ENCODE measurements at places on chromosomes 7 and 10.
A peak's percentile ranks its signal among the peaks of the same experiment; 100 is the strongest.

GRCh38 chr10:111560027-111560426, 483.2 kb downstream of the ADRA2A start:
- no peak for DNase-seq

DNA sequence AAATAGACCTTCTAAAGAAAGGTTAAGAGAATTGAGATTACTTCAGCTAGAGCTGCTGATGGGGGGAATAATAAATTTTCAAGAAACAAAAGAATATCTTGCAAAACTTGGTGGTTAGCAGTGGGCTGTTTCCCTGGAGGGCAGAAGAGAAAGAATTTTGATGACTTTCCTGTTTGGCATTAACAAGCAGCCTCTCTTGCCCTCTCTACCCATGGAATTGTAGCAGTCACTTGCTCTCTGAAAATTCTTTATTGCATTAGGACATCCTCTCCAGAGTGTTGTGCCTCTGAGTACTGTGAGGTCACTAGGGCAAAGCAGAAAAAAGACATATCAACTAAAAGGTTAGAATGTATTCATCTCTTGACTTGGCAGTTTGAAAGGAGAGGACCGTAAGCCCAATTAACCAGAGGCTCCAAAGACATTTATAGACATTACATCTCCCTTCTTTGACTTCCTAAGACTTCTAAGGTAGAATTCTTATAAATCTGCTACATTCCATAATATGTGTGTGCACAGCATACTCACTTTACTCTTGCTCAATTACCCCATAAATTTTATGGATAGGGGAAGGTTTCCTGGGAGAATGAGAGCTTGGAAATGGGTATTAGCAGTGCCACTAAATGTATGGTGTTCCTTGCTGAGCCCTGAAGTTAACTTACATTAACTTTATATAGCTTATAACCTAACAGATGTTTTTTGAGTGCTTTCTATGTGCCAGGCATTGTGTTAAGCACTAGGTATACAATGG, 215.3 kb downstream of the KIF20B start:
- DNase-seq = no peak

DNA sequence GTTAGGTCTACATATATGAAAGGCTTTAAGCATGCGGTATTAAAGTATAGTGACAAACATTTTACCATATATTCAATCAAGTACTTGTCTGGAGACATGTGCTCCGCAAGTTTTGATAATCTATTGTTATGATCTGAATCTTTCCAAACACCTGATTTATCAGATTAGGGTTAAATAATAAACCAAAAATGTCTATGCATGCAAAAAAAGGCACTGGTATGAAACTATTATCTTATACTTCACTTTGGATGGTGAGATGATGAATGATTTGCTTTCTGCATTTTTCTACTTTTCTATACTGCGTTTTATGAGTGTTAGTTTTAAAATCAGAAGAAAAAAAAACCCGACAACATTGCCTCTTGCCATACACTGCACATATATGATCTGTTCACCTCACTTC, 37.8 kb upstream of the FAM133B start:
- no peak for DNase-seq

GRCh38 chr7:26397796-26398426, 106.2 kb downstream of the SNX10 start:
- DNase-seq = peak; percentile 18

- peak; percentile 22 for DNase-seq
Measured at GRCh38 chr7:34361663-34362250, 296.3 kb upstream of the NPSR1 start.

GRCh38 chr10:123642697-123643096, 23.5 kb upstream of the GPR26 start:
- no peak for DNase-seq

- no peak for DNase-seq
Measured at GRCh38 chr10:52437205-52437646, 123.1 kb downstream of the DKK1 start.

DNA sequence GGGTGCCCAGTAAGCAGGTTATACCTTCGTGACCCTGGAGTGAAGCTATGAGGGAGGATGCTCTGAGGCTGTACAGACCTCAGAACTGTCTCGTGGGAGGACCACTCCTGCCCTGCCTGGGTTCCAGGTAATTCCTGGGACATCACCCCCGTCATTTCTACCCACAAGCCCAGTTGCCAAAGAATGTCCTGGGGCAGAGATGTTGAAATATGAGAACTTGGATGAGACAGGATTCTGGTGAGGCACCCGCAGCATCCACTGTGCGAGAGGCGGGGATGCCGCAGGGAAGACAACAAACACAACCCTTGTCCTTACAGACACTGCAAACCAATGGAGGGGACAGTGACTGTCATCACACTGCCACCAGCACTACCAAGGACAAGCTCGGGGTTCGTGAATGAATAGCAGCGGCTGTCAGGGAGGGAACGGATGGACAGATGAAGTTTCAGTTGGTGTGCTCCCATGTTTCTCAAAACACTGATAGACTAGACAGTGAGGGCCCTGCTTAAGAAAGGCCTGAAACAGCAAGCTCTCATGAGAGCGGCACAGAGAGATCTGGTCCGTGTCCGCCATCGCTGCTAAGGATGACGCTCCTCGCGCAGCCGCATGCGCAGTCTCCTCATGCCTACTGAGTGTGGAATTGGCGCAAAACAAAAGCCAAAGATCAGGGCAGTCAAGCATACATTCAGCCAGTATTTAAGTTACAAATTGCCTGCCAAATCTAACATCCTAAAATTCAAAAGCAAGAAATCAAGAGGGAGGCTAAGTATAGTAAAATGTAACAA, 82.0 kb upstream of the RHEB start:
- DNase-seq = no peak

GRCh38 chr10:13270877-13271551, 28.9 kb downstream of the PHYH start:
- peak; percentile 14 for DNase-seq

GRCh38 chr10:47025540-47026300, 114.5 kb downstream of the PTPN20 start:
- no peak for DNase-seq

GRCh38 chr10:79327090-79327457, 20.2 kb upstream of the PPIF start:
- no peak for DNase-seq

- no peak for DNase-seq
Measured at GRCh38 chr7:140684066-140684950, 11.6 kb downstream of the ADCK2 start.

DNA sequence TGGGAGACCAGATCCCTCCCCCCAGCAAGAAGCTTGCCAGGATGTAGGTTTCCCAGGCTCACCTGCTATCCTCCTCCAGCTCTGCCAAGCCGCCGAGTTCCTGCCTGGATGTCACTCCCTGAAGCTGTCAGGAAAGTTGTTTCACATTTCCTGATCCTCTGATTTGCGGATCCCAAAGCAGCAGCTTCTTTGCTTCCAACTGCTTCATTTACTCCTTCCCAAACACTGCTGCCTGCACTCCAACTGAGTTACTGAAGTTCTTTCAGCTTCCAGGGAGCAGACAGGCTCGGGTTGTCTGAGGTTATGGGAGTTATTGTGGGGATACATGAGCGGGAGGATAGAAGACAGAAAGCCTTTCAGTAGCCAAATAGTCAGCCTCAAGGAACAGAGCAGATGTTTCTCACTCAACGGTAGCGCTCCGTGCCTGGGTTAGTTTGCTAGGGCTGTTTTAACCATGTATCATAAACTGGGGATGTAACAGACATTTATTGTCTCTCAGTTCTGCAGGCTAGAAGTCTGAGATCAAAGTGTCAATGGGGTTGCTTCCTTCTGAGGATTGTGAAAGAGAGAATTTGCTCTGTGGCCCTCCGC, 516.0 kb downstream of the REEP3 start:
- DNase-seq = peak; percentile 63

- no peak for DNase-seq
Measured at GRCh38 chr7:158765020-158765419, 60.4 kb upstream of the NCAPG2 start.

GRCh38 chr7:106992511-106992910, 52.0 kb upstream of the PRKAR2B start:
- no peak for DNase-seq

GRCh38 chr10:66983475-66983818, 57.6 kb downstream of the LRRTM3 start:
- no peak for DNase-seq

DNA sequence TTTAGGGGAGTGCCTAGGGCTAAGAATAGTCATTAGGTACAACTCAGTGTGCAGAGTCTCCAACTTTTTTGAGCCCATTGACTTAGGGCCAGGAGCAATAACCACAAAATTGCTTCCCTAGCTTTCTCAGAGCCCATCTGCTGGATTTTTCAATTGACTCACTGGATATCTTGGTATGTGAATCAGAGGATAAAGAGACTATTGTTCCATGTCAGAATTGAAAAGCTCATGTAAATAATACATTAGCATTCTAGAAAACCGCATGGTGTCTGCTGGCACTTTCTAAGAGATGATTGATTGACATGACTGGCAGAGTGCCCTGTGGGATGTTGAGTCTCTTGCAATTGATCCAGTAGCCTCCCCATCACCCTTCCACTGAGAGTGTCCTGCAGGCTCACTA, 246.2 kb downstream of the CCDC7 start:
- DNase-seq = peak; percentile 95

DNA sequence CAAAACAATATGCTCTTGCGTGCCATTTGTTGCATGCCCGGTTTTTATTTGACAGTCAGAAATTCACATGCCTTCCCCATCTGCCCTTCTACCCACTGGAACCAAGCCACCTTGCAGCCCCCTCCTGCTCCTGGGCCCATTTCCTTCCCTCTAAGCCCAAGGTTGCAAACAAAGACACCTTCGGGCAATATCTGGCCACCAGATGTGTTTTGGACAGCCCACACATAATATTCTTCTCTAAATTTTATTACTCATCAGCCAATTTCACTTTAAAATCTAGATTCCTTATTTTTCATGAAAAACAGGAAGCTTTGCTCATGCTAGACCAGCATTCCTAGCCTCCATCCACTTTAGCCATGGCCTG, 18.2 kb upstream of the C10orf105 start:
- no peak for DNase-seq

GRCh38 chr10:88820748-88821401, 18.3 kb downstream of the LIPM start:
- peak; percentile 47 for DNase-seq

DNA sequence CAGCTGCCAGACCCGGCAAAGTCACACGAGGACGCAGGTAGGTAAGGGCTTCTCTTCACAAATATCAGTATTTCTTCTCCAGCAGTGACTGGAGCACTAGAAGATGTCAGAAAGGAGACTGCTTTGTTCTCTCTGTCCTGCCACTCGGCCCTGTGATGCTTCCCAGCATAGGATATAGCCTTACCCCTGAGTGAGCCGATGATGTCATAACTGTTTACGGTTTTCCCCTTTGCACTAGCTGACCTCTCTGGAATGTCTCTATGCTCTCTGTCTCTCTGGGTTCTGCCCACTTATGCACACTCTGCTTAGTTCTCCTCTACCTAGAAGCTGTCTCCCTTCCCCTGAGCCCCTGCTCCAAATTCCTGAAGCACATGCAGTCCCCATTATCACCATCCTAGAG, 167.5 kb upstream of the PODXL start:
- DNase-seq = no peak

DNA sequence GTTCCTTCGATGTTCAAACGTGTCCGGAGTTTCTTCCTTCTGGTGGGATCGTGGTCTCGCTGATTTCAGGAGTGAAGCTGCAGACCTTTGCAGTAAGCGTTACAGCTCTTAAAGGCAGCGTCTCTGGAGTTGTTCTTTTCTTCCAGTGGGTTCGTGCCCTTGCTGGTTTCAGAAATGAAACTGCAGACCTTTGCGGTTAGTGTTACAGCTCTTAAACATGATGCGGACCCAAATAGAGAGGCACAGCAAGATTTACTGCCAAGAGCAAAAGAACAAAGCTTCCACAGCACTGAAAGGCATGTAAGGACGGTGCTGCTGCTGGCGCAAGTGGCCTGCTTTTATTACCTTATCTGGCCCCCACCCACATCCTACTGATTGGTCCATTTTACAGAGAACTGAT, 931.4 kb downstream of the IPMK start:
- no peak for DNase-seq

- DNase-seq = no peak
Measured at GRCh38 chr7:83365746-83366145, 203.1 kb upstream of the PCLO start.

DNA sequence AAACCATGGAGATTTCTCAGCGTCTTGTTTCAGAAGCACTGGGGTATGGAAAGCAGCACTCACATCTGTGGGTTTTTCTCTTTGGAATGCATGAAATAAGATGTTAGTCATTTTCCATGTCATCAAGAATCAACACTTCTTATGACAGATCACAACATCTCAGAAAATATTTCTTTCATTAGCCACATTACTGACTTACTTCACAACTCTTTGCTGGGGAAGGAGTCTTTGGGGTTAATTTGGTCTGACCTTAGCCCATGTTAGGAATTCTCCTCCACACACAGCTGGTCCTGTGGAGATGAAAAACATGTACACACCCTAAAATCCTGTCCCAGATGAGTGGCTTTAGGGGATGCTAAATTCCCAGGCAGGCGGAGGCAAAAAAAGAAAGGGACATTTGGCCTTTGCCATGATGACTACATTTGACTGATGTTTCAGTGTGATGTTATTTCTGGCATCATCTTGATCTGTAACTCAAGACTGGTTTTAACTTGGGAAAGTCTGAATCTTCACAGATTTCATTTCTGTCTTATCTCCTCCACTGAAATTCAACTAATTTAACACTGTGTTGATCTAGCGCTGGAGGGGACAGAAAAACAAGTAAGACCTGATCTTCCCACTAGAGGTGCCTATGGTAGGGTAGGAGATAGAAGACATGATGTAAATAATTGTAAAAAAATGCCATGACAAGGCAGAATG, 363.2 kb downstream of the PRPF18 start:
- DNase-seq = peak; percentile 91

GRCh38 chr7:123641901-123642300, 13.8 kb upstream of the LMOD2 start:
- peak; percentile 37 for DNase-seq

DNA sequence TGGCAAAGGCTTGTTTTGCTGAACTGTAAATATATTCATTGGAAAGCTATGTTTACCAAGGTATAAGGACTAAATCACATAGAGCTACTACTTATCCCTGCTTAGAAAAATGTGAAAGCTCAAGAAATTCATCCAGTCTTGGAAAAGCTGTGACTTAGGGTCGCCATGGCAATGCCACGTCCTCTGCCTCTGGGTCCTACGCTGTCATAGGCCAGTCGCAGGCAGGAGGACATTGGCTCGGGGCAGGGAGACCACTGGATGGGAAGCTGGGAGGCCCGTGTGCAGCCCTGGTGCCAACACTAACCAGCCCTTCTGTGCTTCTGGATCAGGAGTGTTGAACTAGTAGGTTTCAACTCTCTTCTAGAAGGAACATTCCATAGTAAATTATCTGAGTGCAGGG, 67.3 kb upstream of the PDZD8 start:
- DNase-seq = no peak

GRCh38 chr10:78856421-78856820, 212.3 kb upstream of the ZMIZ1 start:
- DNase-seq = peak; percentile 86

- peak; percentile 71 for DNase-seq
Measured at GRCh38 chr10:101014966-101015581, 15.5 kb downstream of the LZTS2 start.

GRCh38 chr10:1944487-1944886, 207.2 kb upstream of the ADARB2 start:
- DNase-seq = no peak

GRCh38 chr7:80303315-80303714, 168.7 kb downstream of the GNAI1 start:
- DNase-seq = no peak

- no peak for DNase-seq
Measured at GRCh38 chr7:85659364-85659763, 472.5 kb upstream of the SEMA3D start.
